WTC11 (cell line): ENCODE measurements at places on chromosomes 4 and X.
A peak's percentile ranks its signal among the peaks of the same experiment; 100 is the strongest.

DNA sequence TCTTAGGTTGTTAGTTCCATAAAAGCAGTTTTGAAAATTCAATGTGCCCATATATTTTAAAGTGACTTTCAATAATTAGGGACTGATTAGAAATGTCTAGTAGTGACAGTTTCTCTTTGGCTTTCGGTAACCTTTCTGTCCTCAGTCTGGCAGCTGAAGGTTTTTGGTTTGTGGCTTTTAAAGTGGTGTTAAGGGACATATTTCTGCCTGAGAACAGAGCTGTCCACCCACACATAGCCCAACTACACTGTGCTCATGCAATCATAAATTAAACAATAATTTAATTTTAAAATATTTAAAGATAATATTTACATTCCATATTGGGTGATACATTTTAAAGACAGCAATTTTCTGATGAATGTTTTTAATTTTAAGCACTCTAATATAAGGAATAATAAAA is 335.0 kb upstream of the TENM3 start:
- no peak for DNase-seq

GRCh38 chr4:74665346-74665745 is 129.0 kb downstream of the BTC start:
- DNase-seq = no peak

GRCh38 chrX:30060718-30061117 is 154.6 kb upstream of the MAGEB2 start:
- DNase-seq = peak; percentile 12

DNA sequence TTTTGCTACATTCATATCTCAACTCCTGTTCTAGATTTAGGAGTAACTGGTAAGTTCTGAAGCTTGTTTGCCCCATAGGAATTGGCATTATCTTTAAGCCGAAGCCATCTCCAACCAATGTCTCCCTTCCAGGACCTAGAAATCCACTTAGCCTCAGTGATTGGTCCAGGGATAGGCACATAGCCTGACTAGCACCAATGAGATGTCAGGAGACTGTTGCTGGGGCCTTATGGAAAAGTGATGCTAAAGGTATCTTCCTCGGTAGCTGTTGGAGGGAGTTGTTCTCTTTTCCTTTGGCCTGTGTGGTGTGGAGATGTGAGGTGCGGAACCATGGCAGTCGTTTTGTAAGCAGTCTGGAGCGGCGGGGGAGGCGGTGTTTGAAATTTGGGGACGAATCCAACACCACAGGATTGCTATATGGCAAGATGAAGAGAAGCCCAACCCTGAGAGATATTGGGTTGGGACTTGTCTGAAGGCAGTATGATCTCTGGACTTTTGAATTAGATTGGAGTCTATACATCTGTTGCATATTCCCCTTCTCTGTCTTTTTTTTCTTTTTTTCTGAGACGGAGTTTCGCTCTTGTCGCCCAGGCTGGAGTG is 109.8 kb upstream of the ATP6AP2 start:
- no peak for DNase-seq

DNA sequence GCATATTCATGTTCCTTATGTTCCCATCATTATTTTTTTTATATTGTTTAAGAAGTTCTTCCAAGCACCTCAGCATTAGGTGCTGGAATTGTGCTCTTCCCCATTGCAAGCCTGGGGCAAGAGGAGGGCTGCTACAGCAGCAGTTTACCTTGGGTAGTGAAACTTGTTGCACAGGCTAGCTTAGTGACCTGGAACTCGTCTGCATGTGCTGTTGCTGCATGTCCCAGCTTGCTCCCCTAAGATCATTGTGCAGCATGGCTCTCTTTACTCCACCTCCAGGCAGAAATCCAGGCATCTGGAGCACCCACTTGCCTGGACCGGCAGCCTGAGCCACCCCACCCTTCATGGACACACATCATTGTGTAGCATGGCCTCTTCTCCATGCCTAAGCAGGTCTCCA is 776.0 kb downstream of the GLUD2 start:
- no peak for DNase-seq

DNA sequence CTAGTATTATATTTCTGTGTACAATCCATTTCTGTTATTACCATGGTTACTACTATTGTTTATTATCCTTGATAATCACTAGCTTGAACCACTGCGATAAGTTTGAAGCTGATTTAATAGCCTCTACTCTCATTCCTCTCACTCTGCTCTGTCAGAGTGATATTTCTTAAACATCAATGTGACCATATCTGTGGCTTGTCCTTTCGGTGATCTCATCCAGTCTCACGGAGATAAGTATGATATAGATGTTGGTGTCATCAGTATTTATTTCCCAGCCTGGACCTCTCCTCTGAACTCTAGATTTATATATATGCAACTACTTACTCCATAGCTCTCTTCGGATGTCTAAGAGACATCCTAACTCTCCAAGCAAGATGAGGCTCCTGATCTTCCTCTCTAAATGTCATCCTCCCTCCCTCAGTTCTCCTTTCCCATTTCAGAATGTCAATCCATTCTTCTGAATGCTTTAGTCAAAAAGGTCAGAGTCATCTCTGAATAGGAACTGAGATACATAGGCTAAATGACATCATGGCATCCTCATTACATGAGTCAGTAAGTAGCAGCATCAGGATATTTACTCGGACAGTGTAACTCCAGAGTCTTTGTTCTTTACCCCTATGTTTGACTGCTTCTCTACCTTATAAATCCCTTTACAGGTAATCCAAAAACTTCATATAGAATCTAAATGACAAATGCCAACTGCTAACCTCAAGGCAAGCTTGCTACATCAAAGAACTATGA is 129.5 kb downstream of the PACRGL start:
- DNase-seq = no peak

- no peak for DNase-seq
Measured at GRCh38 chrX:15511563-15511962, 11.0 kb downstream of the BMX start.

DNA sequence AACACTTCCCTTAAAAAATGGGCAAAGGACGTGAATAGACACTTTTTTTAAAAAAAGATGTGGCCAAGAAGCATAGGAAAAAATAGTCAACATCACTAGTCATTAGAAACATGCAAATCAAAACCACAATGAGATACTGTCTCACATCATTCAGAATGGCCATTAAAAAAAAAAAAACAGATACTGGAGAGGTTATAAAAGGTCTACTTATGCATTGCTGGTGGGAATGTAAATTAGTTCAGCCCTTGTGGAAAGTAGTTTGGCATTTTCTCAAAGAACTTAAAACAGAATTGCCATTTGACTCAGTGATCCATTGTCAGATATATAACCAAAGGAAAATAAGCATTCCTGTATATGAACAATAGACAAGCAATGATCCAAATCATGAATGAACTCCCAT is 352.8 kb upstream of the EPHA5 start:
- no peak for DNase-seq

- DNase-seq = peak; percentile 33
Measured at GRCh38 chrX:102835504-102836146, 101.4 kb upstream of the RAB40AL start.

GRCh38 chrX:6983207-6983955 is 164.1 kb upstream of the STS start:
- DNase-seq = no peak

- DNase-seq = no peak
Measured at GRCh38 chr4:127244515-127244914, 388.2 kb upstream of the INTU start.

GRCh38 chrX:118726887-118727685 is at the start of gene IL13RA1:
TSS of gene IL13RA1 (plus strand) at chrX:118727606. CDS start at chrX:118727639, 33 bp downstream.
- DNase-seq = peak; percentile 80

DNA sequence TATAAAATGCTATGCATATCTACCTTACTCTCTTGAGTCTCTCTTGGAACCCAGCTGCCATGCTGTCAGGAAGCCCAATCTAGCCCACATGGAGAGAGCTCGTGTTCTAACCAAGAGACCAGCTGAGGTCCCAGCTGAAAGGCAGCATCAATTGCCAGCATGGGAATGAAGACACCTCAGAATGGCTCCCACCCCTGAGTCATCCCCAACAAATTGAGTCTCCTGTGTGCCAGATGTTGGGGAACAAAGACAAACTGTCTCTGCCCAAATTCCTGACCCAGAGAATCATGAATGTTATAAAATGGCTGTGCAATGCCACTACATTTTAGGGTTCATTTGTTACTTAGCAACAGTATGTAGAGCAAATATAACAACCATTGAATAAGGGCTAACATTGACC is 105.2 kb upstream of the STX18 start:
- no peak for DNase-seq

DNA sequence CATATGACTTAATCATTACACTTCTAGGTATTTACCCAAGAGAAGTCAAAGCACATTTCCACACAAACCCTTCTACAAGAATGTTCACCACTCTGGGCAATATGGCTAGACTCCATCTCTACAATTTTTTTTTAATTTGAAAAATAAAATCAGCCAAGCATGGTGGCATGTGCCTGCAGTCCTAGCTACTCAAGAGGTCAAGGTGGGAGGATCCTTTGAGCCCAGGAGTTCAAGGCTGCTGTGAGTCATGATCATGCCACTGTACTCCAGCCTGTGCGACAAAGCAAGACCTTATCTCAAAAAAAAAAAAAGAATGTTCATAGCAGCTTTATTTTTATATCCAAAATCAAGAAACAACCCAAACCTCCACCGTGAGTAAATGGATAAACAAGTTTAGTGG is 70.3 kb upstream of the MBNL3 start:
- no peak for DNase-seq

DNA sequence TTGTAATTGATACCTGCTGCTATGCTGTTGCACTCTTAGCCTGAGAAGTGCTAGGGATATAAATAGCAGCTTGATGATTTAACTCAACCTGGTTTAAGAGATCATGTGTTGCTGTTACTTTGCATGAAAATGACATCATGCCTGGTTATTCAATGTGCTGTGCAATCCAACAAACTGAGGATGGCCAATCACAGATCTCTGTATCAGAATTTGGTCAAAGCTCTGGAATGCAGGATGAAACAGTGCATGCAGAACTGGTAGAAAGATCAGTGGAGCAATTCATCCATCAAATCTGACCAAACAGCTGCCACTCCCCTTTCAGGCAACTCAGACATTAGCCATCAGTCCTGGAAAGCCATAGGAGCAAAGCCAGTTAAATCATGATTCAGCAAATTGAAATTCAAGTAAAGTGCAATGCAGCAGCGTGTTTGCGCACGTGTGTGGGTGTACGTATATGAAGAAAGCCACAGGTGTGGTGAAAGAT is 160.3 kb upstream of the RASGEF1B start:
- no peak for DNase-seq

GRCh38 chr4:81498551-81499099 is 26.9 kb upstream of the RASGEF1B start:
- no peak for DNase-seq

- DNase-seq = no peak
Measured at GRCh38 chr4:2846172-2846571, 2.5 kb downstream of the ADD1 start.

DNA sequence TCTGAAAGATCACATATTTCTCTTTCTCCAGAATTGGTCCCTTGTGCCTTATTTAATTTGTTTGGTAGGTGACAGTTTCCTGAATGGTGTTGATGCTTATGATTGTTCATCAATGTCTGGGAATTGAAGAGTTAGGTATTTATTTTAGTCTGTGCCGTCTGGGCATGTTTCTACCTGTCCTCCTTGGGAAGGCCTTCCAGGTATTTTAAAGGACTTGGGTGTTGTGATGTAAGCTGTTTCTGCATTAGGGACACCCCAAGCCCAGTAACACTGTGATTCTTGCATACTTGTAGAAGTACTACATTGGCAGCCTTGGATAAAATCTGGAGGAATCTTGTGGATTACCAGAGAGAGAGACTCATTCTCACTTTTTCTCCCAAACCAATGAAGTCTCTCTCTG is 120.8 kb upstream of the CXXC4 start:
- no peak for DNase-seq

DNA sequence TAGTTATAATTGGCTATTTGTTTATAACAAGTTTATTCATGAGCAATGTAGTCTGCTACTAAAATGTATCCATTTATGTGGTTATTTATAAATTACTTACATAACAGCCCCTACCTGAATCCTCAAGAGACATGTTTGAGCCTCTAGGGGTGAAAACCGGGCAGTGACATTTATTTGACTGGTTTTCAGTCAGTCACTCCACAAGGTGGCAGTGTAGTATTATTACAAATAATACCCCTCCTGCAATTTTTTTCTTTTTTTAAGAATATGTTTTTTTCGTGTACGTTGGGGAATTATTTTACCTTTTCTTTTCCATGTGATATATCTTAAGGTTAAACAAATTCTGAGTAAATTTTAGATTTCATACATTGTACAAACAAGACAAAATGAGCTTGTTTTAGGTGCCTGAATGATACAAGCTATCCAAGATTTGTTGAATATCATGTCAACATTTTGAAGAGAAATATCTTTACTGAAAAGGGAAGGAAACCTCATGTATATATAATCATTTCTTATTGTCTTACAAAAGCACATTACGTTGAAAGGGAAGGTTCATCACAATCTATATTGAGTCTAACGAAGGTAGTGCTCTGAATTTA is 598.7 kb upstream of the TECRL start:
- peak; percentile 23 for DNase-seq

GRCh38 chrX:48513670-48514069 is 4.9 kb downstream of the PORCN start:
- no peak for DNase-seq

GRCh38 chr4:113943863-113944262 is 35.6 kb downstream of the ARSJ start:
- DNase-seq = no peak

DNA sequence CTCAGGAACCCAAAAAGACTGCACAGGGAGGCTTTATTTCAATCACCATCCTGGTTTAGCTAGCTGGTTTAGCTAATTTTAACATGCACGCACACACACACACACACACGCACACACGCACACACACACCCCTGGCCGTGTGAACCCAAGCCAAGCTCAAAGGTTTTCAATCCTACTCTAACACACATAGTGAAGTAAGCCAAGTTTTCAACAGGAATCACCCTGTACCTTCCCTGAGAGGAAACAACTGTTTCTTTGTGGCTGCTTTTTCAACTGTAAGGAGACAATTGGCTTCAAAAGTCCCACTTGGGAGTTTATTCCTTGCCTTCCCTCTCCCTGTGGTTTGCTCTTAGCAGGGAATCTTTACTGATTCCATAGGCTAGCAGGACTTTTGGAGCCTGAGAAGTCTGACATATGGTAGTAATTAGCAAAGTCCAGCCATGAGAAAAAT is 98.9 kb upstream of the BMP3 start:
- DNase-seq = no peak

GRCh38 chrX:1713296-1713695 is 98.4 kb downstream of the ASMT start:
- no peak for DNase-seq

GRCh38 chr4:33725861-33726260 is 2518.5 kb downstream of the ARAP2 start:
- DNase-seq = no peak
